ENCODE measurements at places on chromosomes 1 and 21. TPM values are rescaled to one million over a fixed set of nuclear protein-coding genes. Genes with fewer than 3 reads are reported as not detected.

The GPR25 gene
- total RNA-seq = not detected

The LGR6 gene
- 1.1 TPM for total RNA-seq

The TFF2 gene
- total RNA-seq = not detected

The TRPM2 gene
- 0.28 TPM for total RNA-seq

The ALX3 gene
- total RNA-seq = not detected

The KRTAP19-8 gene
- not detected for total RNA-seq

The ZSCAN20 gene
- total RNA-seq = 3.7 TPM

The FABP3 gene
- total RNA-seq = 34.8 TPM

The ADAM30 gene
- total RNA-seq = not detected

The IQGAP3 gene
- 22.3 TPM for total RNA-seq

The C1QTNF12 gene
- total RNA-seq = 4.9 TPM

The LCE1F gene
- total RNA-seq = not detected

The LCE3E gene
- total RNA-seq = not detected

The TDRD5 gene
- 1.3 TPM for total RNA-seq

The KCNA10 gene
- total RNA-seq = not detected

The ZC3H12A gene
- 7.4 TPM for total RNA-seq

The CBR3 gene
- 4.3 TPM for total RNA-seq

The PROK1 gene
- total RNA-seq = not detected

The NPR1 gene
- 13.2 TPM for total RNA-seq

The MYCL gene
- 28.8 TPM for total RNA-seq

The TCHHL1 gene
- total RNA-seq = not detected

The VASH2 gene
- 184 TPM for total RNA-seq

The DSCAM gene
- 0.15 TPM for total RNA-seq

The PRMT2 gene
- 47.2 TPM for total RNA-seq

The CEPT1 gene
- total RNA-seq = 29.6 TPM

The KRTAP11-1 gene
- total RNA-seq = not detected

The C1orf185 gene
- total RNA-seq = not detected

The DNAJC6 gene
- total RNA-seq = 3.7 TPM

The SLAMF6 gene
- total RNA-seq = not detected

The MAP1LC3C gene
- 1.7 TPM for total RNA-seq

The ADCY10 gene
- not detected for total RNA-seq

All from H1 (cell line).